ENCODE measurements at places on chromosomes 6 and 20.

DNA sequence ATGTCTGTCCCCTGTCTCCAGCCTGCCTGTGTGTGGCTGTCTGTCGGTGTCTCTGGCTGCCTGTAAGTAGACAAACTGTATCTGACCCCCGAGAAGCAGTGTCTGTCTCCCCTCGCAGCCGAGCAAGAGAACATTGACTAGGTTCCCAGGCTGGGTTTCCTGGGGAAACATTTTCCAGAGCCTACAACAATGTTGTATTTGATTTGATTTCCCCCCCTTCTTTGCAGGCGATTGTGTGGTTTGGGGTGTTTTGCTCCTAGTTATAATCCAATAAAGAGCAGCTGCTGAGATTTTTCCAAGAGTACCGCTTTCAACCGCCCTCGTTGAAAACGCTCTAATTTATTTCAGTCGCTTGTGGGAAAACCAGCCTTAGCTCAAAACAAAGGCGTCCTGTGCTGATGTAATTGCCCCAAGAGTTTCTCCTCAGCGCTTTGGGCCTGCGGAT lies 92.6 kb downstream of the CDC5L start:
- DNase-seq: no peak

- no peak for DNase-seq
Measured at GRCh38 chr20:21396599-21397340, 556 bp downstream of the NKX2-4 start.

GRCh38 chr6:68709091-68709490 lies 74.0 kb downstream of the ADGRB3 start:
- no peak for DNase-seq

GRCh38 chr6:21900730-21901129 lies 307.2 kb downstream of the SOX4 start:
- DNase-seq: no peak

DNA sequence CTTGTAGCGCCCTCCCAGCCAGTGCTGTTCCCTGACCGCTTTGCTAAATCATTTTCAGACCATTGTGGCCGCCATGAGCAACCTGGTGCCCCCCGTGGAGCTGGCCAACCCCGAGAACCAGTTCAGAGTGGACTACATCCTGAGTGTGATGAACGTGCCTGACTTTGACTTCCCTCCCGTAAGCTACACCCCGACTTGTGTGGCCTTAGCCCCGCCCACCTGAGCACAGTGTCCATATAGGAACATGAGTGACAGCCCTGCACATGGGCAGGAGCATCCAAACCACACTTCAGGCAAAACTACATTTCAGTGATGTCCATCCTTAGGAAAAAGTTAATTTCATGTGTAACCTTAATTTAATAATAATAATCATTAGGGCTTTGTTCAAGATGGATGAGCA lies 51.1 kb downstream of the GNAS start:
- DNase-seq: no peak

DNA sequence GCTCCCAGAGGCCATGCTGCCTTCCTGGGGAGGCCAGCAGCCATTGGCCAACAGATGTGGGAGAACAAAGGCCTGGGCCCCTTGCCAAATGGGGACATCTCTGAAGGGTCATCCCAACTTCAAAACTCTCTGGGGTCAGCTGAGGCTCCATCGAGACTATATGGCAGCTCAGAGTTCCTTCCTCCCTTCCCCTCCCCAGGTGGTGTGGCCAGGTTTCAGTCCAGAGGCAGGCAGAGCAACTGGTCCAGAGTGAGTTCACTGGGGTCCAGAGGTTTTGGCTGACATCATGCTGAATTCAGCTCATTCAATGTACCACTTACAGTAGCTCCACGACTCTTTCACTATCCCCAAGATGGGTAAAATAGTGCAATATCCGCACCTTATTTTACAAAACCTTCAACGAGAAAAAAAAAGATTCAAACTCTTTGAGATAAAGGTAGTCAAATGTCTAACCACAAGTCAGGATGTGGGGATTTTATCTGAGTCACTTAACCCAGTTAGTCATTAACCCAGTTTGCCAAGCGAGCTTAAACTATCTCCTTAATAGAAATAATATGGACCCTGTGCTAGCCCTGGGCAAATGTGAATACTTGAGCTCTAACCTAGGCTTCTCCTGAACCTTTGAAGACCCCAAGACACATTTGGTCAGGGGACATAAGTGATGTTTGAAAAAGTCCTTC lies 108.4 kb upstream of the PLEKHG1 start:
- peak; percentile 47 for DNase-seq

DNA sequence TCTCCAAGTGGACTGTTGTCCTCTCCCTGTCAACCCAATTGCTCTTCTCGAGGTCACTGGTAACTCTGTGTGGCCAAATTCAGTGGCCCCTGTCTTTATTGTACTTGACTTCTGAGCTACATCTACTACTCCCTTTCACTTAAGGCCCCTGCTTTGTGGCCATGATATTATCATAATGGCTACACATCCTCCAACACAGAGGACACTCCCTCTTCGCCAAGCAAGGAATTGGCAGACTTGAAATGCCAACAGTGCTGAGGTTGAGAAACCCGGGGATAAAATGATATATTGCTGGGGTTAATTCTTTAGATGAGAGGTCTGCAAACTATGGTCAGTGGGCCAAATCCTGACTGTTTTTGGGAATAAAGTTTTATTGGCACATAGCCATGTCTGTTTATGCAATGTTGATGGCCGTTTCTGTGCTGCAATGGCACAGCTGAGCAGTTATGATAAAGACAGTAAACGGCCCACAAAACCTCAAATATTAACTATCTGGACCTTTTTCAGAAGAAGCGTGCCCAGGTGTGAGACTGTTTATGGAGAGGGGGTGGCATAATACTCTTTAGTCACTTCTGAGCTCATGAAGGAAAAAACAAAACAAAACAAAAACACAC lies 12.0 kb upstream of the MRPS10 start:
- no peak for DNase-seq

- DNase-seq: no peak
Measured at GRCh38 chr20:49318430-49319207, 40.8 kb upstream of the ZNFX1 start.

DNA sequence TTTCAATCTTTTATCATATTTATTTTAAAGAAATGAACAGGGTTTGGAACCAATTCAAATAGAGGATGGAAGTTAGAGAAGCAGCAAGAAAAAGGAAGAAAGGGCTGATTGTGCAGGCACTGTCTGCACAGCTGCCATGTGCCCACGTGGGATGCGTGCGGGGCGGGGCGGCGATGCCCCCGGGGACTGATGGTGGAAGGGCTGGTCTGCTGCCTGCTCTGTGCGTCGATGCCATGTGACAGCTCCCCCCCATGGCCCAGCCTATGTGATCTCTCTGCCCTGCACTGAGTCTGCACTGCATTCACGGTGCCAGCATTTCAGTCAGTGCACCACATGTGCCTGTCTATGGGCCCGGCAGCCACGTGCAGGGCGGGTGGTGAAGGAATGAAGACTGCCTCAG lies 96.4 kb downstream of the IRF4 start:
- DNase-seq: no peak

DNA sequence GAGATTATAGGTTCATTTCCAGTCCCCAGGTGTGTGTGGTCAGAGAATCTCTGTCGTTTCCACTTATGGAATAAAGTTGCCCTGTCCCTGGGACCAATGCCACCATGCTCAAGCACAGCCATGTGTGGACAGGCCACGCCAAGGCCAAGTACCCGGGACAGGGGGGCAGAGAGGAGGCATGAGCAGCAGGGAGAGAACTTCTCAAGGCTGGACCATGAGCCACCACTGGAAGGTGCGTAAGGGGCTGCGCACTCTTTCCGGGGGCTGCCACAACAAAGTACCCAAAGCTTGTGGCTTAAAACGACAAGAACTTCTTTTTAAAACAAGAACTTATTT lies 209.2 kb upstream of the KCNQ5 start:
- DNase-seq: no peak

DNA sequence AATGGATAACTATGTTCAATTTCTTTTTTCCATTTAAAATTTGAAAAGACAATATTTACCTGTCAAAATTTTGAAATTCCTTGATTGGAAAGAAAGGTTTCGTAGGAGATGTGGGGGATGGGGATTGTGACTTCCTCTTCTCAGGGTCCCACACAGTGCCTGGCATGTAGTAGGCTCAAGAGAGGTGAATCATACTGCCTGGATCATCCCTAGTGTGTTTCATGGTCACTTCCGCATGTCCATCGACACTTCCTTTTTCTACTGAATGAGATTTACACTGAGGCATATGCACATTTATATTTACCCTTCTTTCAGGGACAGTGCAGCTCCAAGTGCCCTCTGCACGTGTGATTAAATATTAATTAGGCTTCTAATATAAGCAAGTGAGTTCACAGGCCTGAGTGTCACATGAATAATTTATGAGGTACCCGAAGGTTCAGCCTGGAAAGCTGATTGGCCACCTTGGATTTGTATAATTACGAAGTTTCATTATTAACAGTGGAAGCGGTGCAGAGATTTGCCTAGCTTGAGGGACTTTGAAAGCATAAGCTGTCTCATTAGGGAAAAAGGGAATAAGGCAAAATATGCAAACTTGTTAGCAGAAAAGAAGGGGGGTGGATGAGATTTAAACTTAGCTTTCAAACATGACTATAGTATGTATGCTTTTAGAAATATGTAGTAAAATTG lies 177.5 kb upstream of the MMS22L start:
- no peak for DNase-seq

DNA sequence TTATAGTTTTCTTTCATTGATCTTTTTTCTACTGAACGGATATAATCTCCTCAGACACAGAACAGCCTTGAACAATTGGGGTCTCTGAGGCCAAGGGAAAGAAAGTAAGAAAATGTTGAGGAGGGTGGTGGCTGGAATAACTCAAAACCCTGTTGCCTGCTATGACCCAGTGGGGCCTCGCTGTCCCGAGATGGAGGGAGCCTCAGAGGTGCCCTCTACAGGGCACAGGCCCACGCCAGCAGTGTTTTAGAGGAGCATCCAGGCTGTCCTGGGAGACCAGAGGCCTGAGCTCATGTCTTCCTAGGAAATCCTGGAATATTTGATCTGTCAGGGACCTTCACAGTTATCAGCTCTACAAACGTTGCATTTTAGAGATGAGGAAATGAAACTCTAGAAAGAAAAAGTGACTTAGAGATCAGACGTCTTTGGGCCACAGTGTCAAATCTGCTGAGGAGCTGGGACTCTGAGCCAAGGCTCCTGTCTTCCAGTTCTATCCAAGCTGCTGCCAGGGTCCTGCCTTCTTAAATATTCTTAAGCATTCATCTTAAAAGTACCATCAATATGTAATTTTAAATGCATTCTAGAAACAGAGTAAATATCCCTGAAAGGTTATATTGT lies 26.3 kb downstream of the ALDH5A1 start:
- DNase-seq: no peak

DNA sequence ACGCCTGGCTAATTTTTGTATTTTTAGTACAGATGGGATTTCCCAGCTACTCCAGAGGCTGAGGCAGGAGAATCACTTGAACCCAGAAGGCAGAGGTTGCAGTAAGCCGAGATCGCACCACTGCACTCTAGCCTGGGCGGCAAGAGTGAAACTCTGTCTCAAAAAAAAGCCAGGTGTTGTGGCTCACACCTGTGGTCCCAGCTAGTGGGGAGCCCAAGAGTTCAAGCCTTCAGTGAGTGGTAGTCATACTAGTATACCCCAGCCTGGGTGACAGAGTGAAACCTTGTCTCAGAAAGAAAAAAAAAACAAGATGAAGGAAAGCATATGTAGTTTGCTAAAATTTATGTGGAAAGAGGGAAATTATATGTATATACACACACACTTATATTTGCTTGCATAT lies 20.0 kb upstream of the POU5F1 start:
- no peak for DNase-seq

DNA sequence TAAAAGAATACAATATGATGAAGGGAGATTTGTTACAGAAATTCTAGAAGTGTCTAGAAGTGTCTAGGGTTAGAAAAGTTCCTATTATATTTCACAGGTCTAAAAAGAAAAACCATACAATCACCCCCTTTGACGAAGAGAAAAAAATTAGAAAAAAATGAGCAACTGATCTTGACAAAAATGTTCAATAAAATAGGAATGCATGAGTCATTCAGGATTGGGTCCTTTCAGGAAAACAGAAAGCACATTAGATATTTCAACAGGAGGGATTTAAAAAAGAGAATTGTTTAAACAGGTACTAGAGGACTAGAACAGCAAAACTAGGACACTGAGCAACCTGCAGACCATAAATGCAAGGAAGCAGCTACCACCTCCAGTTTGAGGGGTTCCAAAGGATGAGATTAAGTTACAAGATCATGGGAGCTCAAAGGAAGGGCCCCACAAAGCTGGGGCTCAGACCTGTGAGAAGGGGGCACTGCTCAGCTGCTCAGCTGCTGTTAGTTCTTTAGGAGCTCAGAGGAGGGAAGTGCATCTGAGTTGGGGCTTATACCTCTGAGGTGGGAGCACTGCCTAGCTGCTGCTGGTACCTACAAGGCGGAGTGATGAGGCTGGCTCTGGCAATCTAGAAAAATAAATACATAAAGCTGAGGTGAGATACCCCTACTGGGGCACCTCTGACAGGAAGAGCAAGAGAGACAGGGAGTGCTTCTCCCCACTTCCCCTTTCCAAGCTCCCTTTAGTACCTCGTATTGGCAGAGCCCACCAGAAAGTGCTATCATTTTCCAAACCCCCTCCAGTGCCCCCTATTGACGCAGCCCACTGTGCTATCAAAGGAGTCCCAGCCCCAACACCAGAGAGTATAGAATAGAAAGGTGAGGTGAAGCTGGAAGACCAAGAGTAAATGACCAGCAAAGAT lies 27.1 kb upstream of the BEND6 start:
- no peak for DNase-seq

DNA sequence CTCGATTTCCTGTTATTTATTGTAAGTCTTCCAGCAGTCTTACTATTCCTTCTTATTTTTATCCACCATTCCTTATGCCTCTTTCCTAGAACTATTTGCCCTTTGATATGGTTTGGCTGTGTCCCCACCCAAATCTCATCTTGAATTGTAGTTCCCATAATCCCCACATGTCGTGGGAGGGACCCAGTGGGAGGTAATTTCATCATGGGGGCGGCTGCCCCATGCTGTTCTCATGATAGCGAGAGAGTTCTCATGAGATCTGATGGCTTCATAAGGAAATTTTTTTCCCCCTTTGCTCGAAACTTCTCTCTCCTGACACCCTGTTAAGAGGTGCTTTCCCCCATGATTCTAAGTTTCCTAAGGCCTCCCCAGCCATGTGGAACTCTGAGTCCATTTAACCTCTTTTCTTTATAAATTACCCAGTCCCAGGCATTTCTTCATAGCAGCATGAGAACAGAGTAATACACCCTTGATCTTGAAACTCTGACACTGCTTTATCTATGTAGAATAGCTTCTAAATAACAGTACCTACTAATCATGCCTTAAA lies 48.8 kb downstream of the PLN start:
- DNase-seq: no peak

Data from non-pigmented ciliary epithelial cell (primary cell).